ENCODE measurements at places on chromosomes 4 and X. TPM values are rescaled to one million over a fixed set of nuclear protein-coding genes. Genes with fewer than 3 reads are reported as not detected.

The KIAA1210 gene
- total RNA-seq = 0.09 TPM

The DRP2 gene
- not detected for total RNA-seq

The EXOC1L gene
- not detected for total RNA-seq

The ARHGAP10 gene
- total RNA-seq = 55.2 TPM

DNA sequence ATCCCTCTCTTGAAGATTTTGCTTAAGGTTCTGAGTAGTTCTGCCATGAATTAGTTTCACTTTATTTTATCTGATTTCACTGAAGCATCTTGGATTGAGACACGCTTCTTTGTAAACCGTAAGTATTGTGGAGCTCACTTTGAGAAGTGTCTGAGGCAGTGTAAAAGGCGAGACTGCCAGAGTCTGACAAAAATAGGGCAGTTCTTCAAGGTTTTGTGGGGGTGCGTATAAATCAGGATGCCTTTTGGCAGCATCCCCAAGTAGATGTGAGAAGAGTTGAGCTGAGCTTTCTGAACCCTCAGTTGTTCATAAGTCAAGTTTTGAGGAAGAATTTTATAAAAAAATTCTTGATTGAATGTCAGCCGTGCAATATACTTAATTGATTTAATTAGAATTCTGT lies 76.3 kb downstream of the RBPJ start:
- DNase-seq = no peak
- no peaks in the 10 kb centered on the region for H3K27me3 ChIP-seq
- H3K4me1 ChIP-seq = peaks cover 13% of the 10 kb centered on the region
- no peaks in the 10 kb centered on the region for H3K36me3 ChIP-seq
- H3K27ac ChIP-seq = no peak overlapping the region

GRCh38 chr4:159422019-159422418 lies 319.1 kb downstream of the RAPGEF2 start:
- no peaks in the 10 kb centered on the region for H3K36me3 ChIP-seq
- H3K4me3 ChIP-seq = no peak overlapping the region
- no peak for DNase-seq

DNA sequence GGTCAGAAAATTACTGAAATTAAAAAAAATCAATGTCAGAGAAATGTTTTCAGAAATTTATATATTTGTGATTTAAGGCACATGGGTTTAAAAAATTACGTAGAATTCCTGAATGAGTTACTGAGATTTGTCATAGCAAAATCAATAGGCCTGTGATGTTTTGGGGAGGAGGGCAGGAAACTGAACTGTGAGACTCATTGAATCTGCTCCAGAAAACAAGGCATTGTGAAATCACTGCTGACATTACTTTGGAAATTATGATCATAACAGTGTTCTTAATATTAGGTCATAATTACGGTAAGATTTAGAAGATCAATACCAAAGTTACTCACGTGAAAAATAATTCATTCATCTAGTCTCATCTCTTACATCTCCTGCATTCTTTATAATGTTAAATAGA lies 5.3 kb downstream of the FGF5 start:
- no peak for DNase-seq
- H3K27me3 ChIP-seq = peaks cover 29% of the 10 kb centered on the region
- H3K4me3 ChIP-seq = no peak overlapping the region
- peaks cover 4% of the 10 kb centered on the region for H3K4me1 ChIP-seq
- no peaks in the 10 kb centered on the region for H3K36me3 ChIP-seq
- H3K27ac ChIP-seq = no peak overlapping the region

DNA sequence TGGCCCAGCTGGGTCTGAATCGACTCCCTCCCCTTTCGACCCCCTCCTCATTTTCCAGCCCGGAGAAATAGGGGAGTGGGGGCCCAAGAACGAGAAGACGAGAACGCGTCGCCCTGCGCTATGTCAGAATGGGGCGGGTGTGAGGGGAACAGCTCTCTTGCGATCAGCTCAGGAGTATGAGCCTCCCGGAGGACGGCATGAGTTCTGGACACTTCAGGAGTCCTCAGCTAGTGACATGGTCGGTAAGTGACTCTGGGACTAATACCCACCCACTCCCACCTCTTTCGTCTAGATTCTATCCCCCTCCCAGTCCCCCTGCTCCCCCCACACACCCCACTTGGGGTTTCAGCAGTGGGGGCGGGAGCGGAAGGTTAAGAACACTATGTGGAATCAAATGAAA lies 944 bp downstream of the KLF8 start:
- DNase-seq = no peak
- H3K27me3 ChIP-seq = no peaks in the 10 kb centered on the region
- peaks cover 6% of the 10 kb centered on the region for H3K4me1 ChIP-seq
- H3K36me3 ChIP-seq = no peaks in the 10 kb centered on the region
- H3K27ac ChIP-seq = peak overlapping the region; percentile 66

DNA sequence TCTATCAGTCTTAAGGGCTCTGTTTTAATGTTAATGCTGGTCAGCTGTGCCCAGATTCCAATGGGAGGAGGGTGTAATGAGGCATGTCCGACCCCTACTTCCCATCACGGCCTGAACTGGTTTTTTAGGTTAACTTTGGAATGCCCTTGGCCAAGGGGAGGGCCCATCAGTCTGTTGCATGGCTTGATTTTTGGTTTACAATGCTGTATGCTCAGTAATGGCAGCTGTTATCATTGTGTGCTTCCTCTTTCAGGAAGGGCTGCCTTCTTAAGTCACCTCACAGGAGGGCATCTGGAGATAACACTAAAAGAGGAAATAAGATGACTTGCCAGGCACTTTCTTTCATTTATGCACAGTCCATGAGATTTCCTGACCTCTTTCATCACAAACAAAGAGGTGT lies 36.3 kb downstream of the ATXN3L start:
- no peaks in the 10 kb centered on the region for H3K36me3 ChIP-seq
- no peak overlapping the region for H3K27ac ChIP-seq
- no peak overlapping the region for H3K4me3 ChIP-seq
- DNase-seq = no peak
- no peaks in the 10 kb centered on the region for H3K27me3 ChIP-seq
